ENCODE measurements at places on chromosomes 7 and 10. TPM values are rescaled to one million over a fixed set of nuclear protein-coding genes. Genes with fewer than 3 reads are reported as not detected.

The NUPR2 gene
- 1.0 TPM for total RNA-seq

The PRSS58 gene
- not detected for total RNA-seq

The KDM7A gene
- total RNA-seq = 9.7 TPM

The TRPV5 gene
- total RNA-seq = not detected

The SPDYE2 gene
- not detected for total RNA-seq

The CPA2 gene
- 3.3 TPM for total RNA-seq

The MCM10 gene
- 0.40 TPM for total RNA-seq

The ACSM6 gene
- not detected for total RNA-seq

The DYNC1I1 gene
- total RNA-seq = 2.7 TPM

The CDHR3 gene
- total RNA-seq = 3.1 TPM

The ZNF804B gene
- total RNA-seq = not detected

The EEPD1 gene
- 40.1 TPM for total RNA-seq

The ALOX5 gene
- 25.8 TPM for total RNA-seq

The TAF3 gene
- total RNA-seq = 7.7 TPM

The INA gene
- total RNA-seq = 0.40 TPM

The GPC2 gene
- 5.6 TPM for total RNA-seq

The OR2A1 gene
- not detected for total RNA-seq

The SPAG6 gene
- 0.23 TPM for total RNA-seq

The MET gene
- 59.4 TPM for total RNA-seq

The FAM25C gene
- total RNA-seq = not detected

The MRPS24 gene
- 86.3 TPM for total RNA-seq

The BLOC1S2 gene
- 25.5 TPM for total RNA-seq

The NPFFR1 gene
- 0.03 TPM for total RNA-seq

The FZD8 gene
- 9.4 TPM for total RNA-seq

The CACNB2 gene
- 8.4 TPM for total RNA-seq

The ACTL6B gene
- 0.14 TPM for total RNA-seq

The FAM171A1 gene
- total RNA-seq = 73.9 TPM

The ITIH2 gene
- total RNA-seq = 1.1 TPM

The NUP205 gene
- total RNA-seq = 30.9 TPM

The TDRD1 gene
- 2.0 TPM for total RNA-seq

The NRCAM gene
- total RNA-seq = 38.2 TPM

The ASZ1 gene
- total RNA-seq = not detected

The PYROXD2 gene
- total RNA-seq = 23.1 TPM

The VGF gene
- total RNA-seq = 0.29 TPM

The VAX1 gene
- total RNA-seq = not detected

The TAS2R41 gene
- total RNA-seq = not detected

The C10orf95 gene
- total RNA-seq = 0.46 TPM

The SPDYE18 gene
- total RNA-seq = 0.72 TPM

The NACAD gene
- 4.9 TPM for total RNA-seq

The CDC14C gene
- total RNA-seq = not detected

The NEUROD6 gene
- total RNA-seq = not detected

The MEIG1 gene
- total RNA-seq = not detected

The MKI67 gene
- 3.9 TPM for total RNA-seq
